Activated naive CD4-positive, alpha-beta T cell treated with anti-CD3 and anti-CD28 coated beads, Interleukin-2, amount 50 U/mL, for 16 hours (primary cell): ENCODE measurements at places on chromosomes 5 and 9.

DNA sequence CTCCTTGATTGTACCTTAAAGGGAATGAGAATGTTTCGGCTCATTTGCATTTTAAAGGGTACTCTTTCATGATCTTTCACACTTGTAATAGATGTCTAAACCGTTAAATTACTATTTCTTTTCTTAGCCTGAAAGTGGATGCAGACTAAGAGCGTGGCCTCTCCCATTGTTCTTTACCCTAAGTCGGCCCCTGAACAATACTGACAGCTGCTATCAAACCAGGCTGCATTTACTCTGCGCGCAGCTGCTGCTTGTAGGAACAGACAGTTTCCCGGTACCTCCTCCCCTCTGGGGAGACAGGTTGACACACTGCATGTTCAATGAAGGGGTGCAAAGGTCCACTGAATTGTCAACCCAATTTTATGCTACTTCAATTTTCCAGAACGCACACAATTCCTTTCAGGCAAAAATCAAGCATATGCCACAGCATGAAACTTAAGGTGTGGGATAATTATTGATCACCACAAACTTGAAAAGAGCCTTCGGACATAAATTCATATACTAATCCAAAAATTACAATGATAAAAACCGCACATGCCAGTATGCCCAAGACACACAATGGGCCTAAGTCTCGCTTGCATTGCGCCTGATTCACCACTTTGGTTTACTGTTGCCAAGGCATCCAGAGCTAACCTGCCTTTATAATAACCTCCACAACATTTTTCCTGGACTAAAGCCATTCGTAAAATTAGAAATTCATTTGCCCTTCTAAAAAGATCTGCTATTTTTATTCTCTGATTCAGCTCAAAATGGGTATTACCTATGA is 39.7 kb downstream of the TLE1 start:
- DNase-seq: no peak

GRCh38 chr9:33175649-33176325 is 8.7 kb upstream of the B4GALT1 start:
- no peak for DNase-seq

DNA sequence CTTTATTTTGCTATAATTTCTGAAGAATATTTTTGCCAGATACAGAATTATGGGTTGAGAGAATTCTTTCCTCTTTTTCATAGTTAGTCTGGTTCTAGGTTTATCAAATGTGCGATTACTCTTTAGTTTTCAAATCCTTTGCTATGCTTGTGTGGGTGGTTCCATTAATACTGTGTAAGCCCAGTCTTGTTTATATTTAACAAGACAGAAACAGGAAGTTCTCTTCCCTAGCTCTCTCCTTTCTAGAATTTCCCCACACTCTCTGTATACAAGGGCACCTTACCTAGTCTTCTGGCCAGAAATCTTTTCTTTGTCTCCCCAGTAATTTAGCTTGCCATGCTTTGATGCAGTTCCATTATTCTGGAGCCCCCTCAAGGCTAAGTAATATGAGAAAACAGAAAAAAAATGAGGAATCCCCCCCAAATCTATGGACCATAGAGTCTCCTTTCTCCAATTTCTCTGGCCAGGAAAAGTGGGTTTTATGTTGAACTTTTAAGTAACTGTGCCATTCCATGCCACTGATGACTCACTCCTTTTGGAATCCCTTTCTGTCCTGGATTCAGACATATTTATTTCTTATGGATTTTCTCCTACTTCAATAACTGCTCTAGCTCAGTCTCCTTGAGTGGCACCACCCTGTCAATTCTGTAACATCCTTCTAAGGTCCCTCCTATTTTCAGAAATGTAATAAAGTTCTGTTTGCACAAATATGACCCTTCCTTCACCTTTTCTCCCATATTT is 1714.1 kb downstream of the EFNA5 start:
- DNase-seq: no peak

- no peak for DNase-seq
These were observed 765.4 kb upstream of the DMAC1 start for GRCh38 chr9:8564960-8565359.

- no peak for DNase-seq
These were observed 64.3 kb downstream of the HABP4 start for GRCh38 chr9:96514108-96514799.

DNA sequence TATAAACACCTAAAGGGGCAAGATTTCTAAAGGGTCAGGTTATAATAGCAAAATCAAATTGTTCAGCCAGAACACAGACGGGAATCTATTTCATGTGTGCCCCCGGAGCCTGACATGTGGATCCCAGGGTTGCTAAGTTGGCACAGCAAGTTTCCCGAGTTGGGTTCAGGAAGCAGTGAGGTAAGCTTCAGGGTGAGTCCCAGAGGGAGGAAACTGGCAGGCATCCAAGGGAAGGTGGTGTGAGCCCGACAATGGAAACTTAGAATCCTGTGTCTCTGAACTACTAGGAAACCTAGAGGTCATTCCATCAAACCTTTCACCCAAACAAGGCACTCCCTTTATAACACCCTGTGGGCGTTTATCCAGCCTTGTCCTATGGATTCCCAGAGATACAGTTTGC is 98.4 kb downstream of the ADRB2 start:
- no peak for DNase-seq

GRCh38 chr9:132046456-132046855 is 33.2 kb downstream of the MED27 start:
- no peak for DNase-seq

DNA sequence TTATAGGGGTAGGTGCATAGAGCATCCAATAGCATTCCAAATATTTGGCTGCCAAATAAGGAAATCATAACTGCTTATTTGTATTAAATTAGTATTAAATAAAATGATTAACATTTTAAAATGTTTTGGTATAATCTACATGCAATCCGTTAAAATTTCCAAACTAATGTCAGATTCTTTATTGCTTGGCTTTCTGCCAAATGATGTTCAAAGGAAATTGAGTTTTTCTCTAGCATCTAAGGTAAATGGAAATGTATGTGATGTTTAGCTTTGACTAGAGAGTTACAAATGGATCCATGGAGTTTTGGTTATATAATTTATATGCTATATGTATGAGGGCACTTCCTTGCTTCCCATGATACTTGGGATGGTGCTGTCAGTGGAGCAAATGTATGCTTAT is 121.7 kb downstream of the ZCCHC7 start:
- no peak for DNase-seq

- no peak for DNase-seq
These were observed 182.5 kb upstream of the PPP1R2B start for GRCh38 chr5:156667616-156668015.

- DNase-seq: no peak
These were observed 244.2 kb downstream of the PIK3R1 start for GRCh38 chr5:68459810-68460139.

DNA sequence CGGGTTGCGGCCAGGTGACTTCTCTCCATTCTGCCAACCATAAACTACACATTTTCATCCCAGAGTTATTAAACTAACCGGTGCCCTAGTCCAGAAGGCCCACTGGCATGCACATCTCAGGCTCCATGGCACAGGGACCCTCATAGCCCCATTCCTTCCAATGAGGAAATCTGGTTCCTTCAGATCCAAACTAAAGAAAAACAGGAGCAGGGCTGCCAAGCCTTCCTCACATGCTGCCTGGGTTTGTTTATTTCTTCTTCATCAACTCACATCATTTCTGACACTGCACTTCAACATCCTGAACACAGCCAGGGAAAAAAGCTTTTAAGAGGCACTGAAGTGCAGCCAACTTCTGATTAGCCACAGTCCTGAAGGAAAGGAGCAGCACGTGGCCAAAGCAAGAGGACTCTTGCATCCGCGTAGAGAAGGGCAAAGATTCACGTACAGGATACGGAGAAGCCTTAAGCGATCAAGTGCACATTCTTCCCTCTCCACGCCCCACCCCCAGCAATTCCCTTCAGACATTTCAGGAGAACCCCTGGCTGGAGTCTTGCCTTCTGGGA is 22.5 kb downstream of the LHFPL2 start:
- DNase-seq: no peak

GRCh38 chr5:11522796-11523195 is 381.4 kb downstream of the CTNND2 start:
- DNase-seq: no peak

GRCh38 chr5:24325306-24325832 is 319.4 kb downstream of the CDH10 start:
- no peak for DNase-seq

DNA sequence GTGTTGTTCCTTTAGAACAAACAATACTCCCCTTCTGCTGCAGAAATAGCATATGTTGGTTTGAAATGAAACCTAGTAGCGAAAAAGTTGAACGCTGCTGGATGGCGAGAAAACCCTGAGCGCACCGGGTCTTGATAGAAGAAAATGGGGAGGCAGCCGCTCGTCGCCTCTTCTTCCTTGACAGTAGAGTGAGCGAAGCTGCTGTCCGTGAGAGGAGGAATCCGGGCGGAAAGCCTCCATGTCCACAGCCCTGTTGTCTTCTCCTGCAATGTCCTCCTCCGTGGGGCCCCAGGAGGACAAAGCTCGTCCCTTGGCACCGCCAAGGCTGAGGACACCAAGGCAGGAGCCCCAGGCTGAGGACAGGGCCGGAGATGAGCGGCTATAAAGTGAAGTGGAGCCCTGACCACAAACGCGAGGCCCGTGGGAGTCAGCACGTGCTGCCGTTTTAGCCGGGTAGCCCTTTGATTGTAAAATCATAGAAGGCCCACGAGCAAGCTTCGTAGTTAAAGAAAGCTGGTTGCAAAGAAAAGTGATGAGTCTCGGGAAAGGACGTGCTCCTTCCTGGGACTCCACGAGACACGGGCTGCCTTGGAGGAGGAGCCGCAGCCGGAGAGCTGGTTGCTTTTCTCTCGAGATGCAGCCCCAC is 35.6 kb downstream of the MRPL36 start:
- no peak for DNase-seq

- no peak for DNase-seq
These were observed 385.6 kb upstream of the ST8SIA4 start for GRCh38 chr5:101288633-101289032.

- no peak for DNase-seq
These were observed 1.1 kb downstream of the FUT7 start for GRCh38 chr9:137030538-137031527.

DNA sequence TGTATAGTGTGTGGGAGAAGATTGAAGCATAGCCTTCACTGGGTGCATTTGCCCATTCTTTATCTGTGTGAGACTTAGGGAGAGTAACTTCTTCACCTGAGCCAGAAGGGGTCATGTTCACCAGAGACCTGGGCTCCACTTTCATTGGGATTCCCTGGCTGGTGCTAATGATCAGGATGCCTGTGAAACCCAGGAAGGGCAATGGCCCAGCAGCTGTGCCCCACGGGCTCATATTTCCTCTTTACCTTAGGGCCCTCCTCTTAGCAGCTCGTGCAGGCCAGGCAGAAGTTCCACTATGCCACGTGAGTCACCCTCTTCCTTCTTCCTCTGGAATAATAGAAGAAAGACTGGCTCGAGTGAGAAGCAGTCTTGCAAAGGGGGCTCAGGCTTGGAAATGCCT is 5.0 kb downstream of the PPARGC1B start:
- DNase-seq: no peak

GRCh38 chr5:17282283-17283120 is 65.1 kb downstream of the BASP1 start:
- no peak for DNase-seq

GRCh38 chr5:126651013-126651577 is 50.3 kb downstream of the PHAX start:
- DNase-seq: no peak

- DNase-seq: no peak
These were observed 248.1 kb upstream of the NREP start for GRCh38 chr5:112004867-112005622.

- no peak for DNase-seq
These were observed 988 bp downstream of the OXCT1 start for GRCh38 chr5:41869151-41869723.

GRCh38 chr5:77006124-77006523 is 24.1 kb upstream of the AGGF1 start:
- no peak for DNase-seq

- DNase-seq: peak; percentile 80
These were observed at the start of gene MAP3K1 for GRCh38 chr5:56814963-56815657. Gene MAP3K1, plus strand, starts transcription at chr5:56815549. Its CDS starts 25 bp downstream, at chr5:56815574.

- DNase-seq: no peak
These were observed 70.4 kb downstream of the ARRDC3 start for GRCh38 chr5:91312698-91313097.

DNA sequence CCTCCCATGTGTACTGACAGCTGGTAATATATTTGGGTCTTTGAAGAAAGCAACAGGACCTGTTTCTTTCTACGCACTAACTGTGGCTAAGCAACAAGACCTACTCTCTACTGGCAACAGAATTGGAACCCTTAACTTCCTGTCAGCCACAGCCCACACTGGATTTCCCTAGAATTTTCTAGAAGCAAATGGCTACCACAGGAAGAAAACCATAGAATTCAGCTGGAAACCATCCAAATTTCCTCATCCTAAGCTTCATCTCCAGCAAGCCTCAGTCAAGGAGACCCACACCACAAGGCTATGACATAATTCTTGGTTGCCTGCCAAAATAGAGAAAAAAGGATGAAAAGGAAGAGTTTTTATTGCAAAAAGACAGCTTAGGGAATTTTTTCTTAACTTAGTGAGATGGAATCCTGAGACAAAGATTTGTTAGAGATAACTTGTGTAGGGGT is 171.8 kb upstream of the TNC start:
- no peak for DNase-seq

DNA sequence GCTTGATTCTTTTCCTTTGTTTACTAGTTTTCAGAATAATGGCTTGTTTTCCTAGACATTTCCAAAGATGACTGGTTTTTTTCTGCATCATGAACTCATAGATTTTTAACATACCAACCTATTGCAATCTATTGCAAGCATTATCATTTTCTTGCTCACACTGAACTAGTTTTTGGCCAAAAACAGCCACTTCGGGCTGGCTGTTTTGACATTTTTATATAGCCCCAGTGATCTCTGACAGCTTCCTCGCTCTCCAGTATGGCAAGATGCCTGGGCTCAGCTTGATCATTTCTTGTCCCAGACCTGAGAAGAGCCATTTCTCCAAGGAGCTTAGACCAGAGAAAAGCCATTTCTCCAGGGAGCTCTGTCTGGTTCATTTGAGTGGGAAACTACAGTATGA is 94.3 kb upstream of the MAMDC2 start:
- DNase-seq: no peak

- DNase-seq: no peak
These were observed 39.3 kb downstream of the AMBP start for GRCh38 chr9:114038724-114039313.

DNA sequence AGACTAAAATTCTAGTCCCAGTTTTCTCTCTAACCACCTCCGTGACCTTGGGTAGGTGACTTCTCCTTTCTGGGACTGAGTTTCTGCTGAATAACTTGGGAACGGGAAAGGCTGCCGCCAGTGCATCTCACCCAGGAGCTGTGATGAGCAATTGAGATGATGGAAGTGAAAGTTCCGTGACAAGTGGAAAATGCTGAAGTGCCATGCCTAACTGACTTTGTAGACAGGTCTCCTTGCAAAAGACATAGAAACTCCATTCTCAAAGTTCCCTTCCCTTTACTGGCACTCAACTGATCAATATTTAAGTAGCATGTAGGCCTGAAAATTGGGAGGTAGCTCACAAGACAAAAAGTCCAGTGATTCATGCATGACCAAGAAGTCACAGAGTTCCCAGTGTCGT is 6.3 kb upstream of the ADAM19 start:
- no peak for DNase-seq
